Uterus (tissue), 4 donors: ENCODE measurements at places on chromosomes 3 and 15. TPM values are rescaled to one million over a fixed set of nuclear protein-coding genes. Genes with fewer than 3 reads are reported as not detected.

C3orf49 gene
- total RNA-seq, result not detected

CASR gene
- total RNA-seq, result not detected

PLAAT1 gene
- total RNA-seq, result not detected

AAGAB gene
- 25.5 TPM for total RNA-seq

CHRFAM7A gene
- total RNA-seq, result not detected

CORO2B gene
- total RNA-seq, result 18.2 TPM

CKMT1B gene
- 0.90 TPM for total RNA-seq

STRA6 gene
- 0.26 TPM for total RNA-seq

TOMM70 gene
- total RNA-seq, result 41.7 TPM

CRYGS gene
- total RNA-seq, result 6.2 TPM

- no peak for DNase-seq
Observed at GRCh38 chr3:133763797-133764683, 17.8 kb downstream of the TF start.

DNA sequence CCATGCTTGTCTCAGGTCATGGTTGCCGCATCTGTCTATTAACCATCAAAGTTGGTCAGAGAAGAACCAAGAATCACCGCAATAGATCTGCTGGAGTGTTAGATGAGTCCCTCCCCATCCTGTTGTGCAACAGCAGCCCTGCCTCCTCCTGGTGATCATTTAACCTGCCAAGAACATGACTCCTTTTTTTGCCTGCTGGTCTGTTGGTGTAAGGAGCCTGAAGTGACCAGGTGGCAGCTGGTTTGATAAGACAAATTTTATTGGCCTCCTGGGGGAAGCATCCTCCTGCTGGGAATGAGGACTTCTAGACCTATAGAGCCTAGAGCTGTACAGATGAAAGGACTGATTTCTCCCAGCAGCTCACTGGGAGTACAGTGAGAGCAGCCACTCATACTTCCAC is 43.5 kb upstream of the RAF1 start:
- no peak for DNase-seq

DNA sequence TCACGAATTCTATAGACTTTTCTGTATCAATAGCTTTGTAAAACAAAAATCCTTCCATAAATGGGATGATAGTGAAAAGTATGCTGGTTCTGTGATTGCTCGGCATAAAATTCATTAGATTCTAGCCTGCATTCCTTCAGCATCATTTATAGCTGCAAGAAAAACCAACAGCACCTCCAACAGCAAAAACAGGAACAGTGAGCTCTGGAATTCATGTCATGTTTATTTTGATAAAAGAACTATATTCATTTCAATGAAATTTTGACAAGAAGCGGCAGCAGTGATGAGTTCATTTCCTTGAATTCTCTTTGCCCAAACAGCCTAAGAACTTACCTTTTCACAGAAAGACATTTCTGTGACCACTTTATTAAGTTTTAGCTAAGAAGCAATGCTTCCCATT is 515.2 kb upstream of the CCDC54 start:
- no peak for DNase-seq

GRCh38 chr3:59940718-59941117 is 890.9 kb upstream of the CFAP20DC start:
- no peak for DNase-seq

DNA sequence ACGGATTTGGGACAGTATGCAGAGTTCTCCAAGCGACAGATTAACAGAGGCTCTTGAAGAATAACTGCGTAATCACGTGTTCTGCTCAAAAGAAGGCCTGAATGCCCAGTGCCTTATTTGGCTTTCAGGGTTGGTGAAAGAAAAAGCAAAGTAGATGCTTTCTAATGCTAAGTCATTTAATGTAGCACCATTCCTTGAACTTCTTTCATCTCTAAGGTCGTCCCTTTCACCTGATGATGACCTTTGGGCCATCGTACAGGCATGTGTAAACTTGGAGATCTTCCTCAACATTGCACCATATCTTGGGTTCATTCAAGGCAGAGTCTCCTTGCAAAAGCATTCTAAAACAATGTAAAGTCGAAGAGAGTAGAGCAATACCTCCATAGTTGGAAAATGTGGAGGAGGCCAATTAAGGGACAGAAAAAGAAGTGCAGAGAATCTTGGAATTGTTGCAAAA is 48.9 kb downstream of the TMEM44 start:
- no peak for DNase-seq

DNA sequence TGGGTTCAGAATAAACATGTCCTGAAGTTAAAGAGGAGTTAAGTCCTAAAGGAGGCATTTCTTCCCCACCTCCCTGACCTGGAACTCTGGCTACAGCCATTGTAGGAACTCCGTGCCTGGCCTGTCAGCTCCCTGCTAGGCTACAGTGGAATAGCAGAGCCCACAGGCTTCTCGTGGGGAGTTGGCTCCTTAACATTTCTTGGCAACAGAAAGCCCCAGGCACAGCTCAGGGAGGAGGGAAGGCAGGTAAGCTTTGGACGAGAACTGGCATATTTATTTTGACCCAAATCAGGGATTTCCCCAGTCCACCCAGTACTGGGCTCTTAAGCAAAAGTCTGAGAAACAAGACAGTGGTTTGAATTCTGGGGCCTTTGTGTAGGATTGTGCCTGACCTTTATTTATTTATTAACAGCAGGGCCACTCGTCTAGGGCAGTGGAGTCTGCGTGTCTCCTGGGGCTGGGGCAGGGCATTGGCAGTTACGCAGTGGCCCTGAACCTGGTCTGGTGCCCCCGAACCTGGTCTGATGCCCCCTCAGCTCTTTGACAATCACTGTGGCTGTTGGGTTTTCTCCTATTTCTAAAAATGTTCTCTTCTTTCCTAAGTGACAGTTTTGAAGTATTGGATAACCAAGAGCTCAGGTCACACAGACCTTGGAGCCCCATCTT is 7.9 kb upstream of the ISG20 start:
- DNase-seq, result no peak

GRCh38 chr15:55366981-55367380 is 41.2 kb downstream of the CCPG1 start:
- DNase-seq, result no peak

DNA sequence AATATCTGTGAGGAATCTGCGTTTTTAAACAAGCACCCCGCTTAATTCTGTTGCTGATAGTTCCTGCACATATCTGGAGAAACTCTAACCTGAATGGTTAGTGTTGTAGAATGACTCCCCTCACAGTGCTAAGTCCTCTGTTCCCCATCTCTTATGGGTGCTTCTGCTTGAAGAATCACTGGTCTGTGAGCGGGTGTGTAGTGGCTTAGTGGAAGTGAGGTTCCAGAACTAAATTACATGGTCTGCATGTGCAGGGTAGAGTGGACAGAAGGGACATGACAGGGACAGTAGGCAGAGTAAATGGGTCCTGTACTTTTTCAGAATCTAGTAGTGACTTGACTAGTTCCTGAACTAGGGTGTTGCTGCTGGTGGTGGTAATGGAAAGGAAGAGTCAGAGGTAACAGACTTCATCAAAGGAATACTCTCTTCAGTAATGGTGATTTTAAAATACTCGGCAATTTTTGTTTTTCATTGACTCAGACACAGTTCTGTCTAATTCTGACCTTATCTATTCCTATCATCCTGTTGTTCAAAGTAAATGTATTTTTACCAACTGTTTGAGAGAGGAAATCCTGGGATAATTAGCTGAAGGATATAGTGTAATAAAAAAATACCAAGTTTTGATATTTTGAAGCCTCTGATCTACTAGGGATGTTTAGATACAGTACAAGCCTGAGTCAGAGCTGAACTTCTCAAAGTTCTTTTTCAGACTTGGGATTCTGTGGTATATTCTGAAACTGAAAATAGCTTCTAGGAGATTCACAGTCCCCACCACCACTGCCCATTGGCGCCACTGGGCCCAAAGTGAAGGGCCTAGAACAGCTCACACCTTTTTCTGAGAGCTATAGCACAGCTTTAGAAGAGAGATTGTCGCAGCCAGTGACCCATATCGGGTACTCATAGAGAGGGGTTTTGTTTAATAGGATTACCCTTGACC is 55.5 kb downstream of the FNDC3B start:
- no peak for DNase-seq

DNA sequence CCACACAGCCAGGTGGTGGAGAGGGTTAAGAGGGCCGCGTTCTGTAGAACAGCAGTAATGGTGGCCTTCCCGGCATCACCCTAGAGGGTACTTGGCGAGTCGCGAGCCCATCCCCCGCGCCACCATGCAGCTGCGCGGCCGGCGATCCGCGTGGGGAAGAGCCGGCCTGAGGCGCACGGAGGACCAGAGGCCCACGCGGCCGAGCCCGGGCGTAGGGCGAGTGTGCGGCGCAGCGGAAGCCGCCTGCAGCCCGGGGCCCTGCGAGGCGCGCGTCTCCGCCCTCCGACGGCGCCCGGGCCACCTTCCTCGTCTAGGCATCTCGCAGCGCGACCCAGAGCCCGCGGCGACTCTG is 423 bp downstream of the TKT start:
- DNase-seq, result no peak

GRCh38 chr3:79973482-79973881 is 205.7 kb upstream of the ROBO1 start:
- DNase-seq, result no peak

GRCh38 chr3:28191363-28191762 is 50.1 kb upstream of the CMC1 start:
- DNase-seq, result no peak

GRCh38 chr15:33956397-33956796 is 11.9 kb upstream of the CHRM5 start:
- no peak for DNase-seq

- DNase-seq, result no peak
Observed at GRCh38 chr3:186760141-186760833, 23.1 kb upstream of the EIF4A2 start.

GRCh38 chr15:47719730-47720129 is 2.4 kb downstream of the SEMA6D start:
- no peak for DNase-seq

GRCh38 chr15:52436981-52437380 is 91.7 kb downstream of the MYO5A start:
- DNase-seq, result no peak

- DNase-seq, result no peak
Observed at GRCh38 chr15:96804754-96805153, 474.3 kb downstream of the NR2F2 start.

DNA sequence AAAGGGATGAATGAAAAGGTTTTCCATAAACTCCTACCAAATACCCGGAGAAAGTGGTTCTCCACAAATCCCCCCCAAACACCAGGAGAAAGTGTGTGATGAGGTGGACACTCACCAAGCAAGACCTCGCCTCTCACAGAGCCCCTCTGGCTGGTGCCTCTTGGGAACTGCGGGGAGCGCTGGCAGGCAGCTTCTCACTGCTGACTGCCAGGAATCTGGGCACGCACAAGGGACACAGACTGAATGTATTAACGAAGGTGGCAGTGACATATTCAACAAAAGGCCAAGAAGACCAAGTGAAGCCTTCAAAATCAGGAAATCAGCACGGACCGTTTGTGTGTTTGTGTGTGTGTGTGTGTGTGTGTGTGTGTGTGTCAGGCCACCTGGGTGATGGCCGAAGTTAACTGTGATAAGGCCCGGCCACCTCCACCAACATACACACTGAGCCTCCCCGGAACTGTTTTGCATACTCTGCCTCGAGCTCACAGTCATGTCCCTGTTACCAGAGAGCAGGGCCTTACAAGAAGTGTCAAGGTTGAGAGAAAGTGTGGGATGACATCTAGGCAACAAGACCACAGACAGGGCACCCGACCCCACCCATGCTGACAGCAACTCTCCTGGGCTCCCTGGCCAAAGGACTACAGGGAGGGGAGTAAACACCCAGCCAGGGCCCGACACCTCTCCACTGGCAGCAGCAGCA is 18.0 kb downstream of the ATP10A start:
- DNase-seq, result no peak

DNA sequence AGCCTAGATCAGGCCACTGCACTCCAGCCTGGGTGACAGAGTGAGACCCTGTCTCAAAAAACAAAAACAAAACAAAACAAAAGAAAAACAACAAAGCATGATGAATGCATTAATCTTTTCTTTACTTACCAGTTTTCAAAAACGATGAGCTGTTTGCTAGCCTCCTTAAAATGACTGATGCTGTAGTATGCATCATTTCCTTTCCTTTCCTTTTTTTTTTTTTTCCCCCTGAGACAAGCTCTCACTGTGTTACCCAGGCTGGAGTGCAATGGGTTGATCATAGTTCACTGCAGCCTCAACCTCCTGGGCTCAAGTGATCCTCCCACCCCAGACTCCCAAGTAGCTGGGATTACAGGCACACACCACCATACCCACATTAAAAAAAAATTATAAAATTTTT is 202.0 kb downstream of the ADAMTSL3 start:
- no peak for DNase-seq

DNA sequence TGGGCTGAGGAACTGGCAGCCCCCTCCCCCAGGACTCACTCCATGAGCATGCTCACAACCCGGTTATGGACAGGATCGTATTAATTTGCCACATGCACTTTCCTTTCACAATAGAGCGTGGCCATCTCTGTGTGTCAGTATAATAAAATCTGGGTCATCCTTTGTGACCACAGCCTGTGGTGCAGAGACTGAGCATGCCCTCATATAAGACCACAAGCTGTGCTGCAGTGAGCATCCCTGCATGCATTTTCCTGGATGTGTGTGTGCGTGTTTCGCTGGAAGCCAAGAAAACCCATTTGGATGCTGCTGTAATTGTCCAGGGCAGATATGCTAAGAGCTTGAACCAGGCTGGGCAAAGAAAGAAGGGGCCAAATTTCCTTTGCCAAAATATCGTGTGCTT is 39.7 kb downstream of the CYP11A1 start:
- DNase-seq, result no peak

- DNase-seq, result no peak
Observed at GRCh38 chr3:134105876-134106556, 76.3 kb upstream of the SLCO2A1 start.

GRCh38 chr3:104004956-104005355 is 1361.8 kb upstream of the ALCAM start:
- no peak for DNase-seq

- no peak for DNase-seq
Observed at GRCh38 chr15:26662283-26662682, 110.6 kb downstream of the GABRB3 start.

GRCh38 chr15:34993412-34993811 is 5.3 kb upstream of the ZNF770 start:
- DNase-seq, result no peak

DNA sequence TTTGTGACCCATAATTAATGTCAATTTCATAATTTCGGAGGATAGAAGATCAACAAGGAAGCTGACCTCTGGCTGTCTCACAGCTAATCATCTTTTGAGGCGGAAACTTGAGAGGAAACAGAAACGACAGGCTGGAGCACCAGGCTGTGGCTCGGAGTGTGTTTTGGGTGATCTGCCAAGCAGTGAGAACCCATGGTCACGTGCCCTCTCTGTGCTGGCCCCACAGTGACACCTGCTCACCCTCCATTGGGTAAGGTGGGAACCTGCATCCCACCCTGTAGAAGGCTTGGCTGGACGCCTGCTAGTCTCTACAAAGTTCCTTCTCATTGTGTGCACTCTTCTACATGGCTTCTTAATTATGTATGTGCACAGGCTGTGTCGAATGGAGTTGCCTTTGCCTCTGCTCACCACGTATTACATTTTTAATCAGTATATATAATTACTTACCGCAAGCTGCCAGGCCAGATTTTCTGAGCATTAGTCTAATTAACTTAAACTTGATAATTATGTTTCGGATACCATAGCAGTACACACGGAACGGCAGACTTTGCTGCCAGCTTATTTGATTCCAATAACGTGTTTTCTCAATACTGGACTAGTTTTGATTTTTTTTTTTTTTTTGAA is 719.4 kb upstream of the CFAP20DC start:
- DNase-seq, result no peak

GRCh38 chr3:131564812-131565211 is 62.0 kb upstream of the MRPL3 start:
- no peak for DNase-seq

- no peak for DNase-seq
Observed at GRCh38 chr3:128458746-128459460, 7.8 kb downstream of the DNAJB8 start.
